ENCODE measurements at places on chromosomes 5 and 9.

DNA sequence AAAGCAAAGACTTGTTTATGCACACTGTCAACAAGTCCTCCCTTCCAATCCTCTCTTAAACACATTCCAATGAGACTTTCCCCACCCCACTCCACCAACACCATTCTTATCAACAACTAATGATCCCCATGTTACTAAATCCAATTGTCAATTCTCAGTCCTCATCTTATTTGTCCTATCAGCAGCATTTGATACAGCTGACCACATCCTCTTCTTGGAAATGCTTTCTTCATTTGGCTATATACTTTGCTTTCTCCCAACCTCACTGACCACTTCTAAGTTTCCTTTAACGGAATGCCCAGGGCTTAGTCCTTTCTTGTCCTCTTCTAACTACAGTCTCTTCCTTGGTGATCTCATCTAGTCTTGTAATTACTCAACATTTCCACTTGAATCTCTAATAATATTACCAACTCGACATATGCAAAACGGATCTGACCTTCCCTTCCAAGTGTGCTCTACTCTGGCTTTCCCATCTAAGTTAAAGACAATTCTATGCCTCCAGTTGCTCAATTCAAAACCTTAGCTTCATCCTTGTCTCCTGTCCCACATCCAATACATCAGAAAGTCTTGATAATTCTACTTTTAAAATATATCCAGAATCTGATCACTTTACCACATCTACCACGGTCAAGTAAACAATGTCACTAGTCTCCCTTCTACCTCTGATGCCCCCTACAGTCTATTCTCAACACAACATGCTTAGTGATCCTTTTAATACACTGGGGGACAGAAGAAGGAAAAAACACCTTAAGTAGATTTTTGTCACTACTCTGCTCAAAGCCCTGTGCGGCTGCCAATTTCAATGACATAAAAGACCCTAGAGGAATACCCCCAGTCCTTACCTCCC is 25.5 kb downstream of the AGTPBP1 start:
- peak; percentile 18 for DNase-seq

- no peak for DNase-seq
Observed at GRCh38 chr5:109660301-109660700, 29.4 kb upstream of the MAN2A1 start.

GRCh38 chr5:54363669-54364068 is 53.3 kb upstream of the ARL15 start:
- no peak for DNase-seq

GRCh38 chr5:72451741-72452505 is 55.3 kb downstream of the ZNF366 start:
- DNase-seq = no peak

DNA sequence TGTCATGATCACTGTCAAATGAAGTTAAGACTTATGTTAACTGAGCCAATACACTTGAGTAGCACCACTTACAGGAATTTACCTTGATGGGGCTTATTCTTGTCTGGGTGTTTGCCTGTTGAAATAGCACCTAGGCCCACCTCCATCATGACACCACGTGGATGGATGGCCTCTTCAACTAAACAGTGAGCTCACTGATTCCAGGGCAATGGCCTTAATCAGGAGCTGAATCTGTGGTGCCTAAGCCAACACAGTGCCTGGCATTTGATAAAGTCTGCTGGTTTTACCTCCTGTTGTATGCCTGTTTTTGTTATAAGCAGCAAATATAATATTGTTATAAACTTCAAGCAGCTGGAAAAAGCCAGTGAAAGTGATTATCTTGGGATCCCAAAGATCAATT is 190.5 kb downstream of the LURAP1L start:
- DNase-seq = no peak

- DNase-seq = no peak
Observed at GRCh38 chr5:120140501-120140900, 323.6 kb upstream of the PRR16 start.

DNA sequence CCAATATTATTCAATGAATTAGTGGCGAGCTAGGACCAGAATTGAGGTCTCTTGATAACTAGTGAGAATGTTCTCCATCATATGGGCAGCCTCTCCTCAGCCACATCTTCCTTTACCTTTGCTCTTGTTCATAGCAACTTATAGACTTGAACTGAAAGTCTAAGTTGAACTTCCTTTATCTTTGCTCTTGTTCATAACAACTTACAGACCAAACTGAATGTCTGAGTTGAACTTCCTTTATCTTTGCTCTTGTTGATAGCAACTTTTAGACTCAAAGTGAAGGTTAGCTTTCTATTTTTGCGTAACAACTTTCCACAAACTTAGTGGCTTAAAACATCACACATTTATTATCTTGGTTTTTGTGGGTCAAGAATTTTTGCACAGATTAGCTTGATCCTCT is 146.4 kb upstream of the C9orf72 start:
- DNase-seq = no peak

GRCh38 chr9:35795695-35796094 is 4.3 kb downstream of the NPR2 start:
- DNase-seq = no peak

GRCh38 chr5:75457691-75458090 is 53.7 kb downstream of the CERT1 start:
- no peak for DNase-seq

GRCh38 chr5:122350496-122350895 is 38.5 kb downstream of the SNCAIP start:
- no peak for DNase-seq

GRCh38 chr9:81673310-81673709 is 16.0 kb downstream of the TLE1 start:
- no peak for DNase-seq

DNA sequence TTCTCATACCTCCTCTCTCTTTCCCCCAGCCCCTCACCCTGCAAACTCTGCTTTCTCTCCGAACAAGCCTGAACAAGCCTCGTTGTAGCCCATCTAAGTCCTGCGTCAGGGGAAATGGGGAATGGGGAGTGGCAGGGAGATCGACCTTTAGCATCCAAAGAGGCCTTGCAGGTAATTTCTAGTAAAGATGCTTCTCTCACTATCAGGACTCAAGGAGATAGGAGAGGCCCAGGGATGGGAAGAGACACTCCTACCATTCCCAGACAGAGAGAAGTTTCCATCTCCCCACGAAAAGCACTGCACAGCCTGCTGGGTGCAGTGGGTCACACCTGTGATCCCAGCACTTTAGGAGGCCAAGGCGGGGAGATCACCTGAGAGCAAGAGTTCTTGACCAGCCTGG is 44.4 kb upstream of the CTNNA1 start:
- DNase-seq = no peak

DNA sequence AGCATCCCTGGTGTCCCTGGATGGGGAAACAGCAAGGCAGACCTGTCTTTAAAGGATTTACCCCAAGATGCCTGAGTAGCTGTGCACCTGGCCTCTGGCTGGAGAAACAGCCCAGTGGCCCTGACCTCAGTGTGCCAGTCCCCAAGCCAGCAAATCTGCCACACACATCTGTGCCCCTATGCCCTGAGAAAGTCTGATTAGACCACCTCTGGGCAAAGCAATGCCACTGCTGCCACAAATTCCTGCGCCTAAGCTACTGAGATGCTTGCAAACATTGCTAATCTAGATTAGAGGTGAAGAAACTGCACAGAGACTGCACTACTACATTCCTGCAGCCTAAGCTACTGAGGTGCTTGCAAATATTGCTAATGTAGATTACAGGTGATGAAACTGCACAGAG is 269.6 kb downstream of the CEMIP2 start:
- no peak for DNase-seq

DNA sequence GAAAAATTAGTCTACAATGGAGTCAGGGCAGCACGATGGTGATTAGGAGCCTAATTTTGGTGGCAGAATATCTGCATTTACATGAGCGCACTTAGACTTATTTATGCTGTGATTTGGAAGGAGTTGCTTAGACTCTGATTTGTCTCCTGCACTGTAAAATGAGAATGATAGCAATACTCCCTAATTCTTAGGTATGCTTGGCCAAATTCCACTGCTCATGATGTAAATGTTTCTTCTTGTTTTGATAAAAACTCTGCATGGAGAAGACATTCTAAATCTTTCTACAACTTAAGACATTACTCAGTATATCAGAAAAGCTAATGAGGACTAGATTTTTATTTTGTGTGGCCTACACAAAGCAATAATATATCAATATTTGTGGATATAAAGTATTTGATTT is 205.4 kb downstream of the CDH18 start:
- DNase-seq = no peak

GRCh38 chr5:165083394-165083793 is 1578.0 kb downstream of the MAT2B start:
- no peak for DNase-seq

DNA sequence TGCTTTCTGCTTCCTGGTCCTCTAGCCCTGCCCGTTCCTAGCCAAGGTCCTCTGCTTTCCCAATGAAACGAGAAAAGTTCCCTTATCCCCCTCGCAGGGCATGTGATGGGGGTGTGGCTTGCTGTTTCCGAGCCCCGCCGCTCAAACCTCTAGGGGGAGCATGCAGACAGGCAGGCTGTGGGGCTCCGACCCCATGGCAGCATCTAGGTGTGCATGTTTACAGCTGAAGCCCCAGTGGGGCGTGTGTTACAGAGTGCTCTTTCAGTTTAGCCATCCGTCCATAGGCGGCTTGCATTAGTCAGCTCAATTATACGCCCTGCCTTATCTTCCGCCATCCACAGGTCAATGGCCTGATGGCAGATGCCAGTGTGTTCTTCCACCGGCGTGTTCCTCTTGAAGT is 48.3 kb upstream of the SPATA31E1 start:
- no peak for DNase-seq

- no peak for DNase-seq
Observed at GRCh38 chr5:28286566-28286965, 1248.2 kb upstream of the CDH9 start.

DNA sequence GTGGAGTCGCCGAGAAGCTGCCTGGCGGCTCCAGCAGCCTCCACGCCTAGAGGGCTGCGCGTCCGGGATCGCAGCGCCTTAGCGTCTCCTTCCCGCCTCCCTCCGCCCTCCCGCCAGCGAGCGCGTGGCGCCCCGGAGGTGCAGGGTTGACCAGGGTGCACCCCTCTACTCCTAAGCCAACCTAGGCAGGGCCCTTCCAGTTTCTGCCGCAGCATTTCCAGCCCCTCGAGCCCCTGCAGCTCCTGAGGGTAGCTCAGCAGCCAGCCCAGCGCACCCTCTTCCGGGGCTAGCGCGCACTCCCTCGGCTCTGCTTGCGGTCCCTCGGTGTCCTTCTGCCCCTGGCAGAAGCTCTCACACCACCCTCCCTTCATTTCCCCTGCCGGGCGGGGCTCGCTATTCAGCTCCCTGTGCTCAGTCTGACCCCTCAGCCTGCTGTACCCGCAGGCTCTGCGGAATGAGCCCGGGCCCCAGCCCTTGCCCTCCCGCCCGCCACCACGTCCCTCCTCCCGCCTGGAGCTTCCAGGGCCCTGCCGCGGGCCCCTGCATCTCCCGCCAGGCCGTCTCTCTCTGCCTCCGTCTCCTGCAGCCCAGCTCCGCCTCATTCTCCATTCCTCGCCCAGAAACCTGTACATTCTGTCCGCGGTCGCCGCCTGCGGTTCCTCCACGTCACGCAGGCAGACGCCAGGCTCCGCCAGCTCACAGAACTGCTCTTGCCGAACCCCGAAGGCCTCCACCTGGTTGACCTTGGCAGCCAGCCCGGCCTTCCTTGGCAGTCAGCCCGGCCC is 61.8 kb downstream of the SPATA31C2 start:
- DNase-seq = peak; percentile 31

DNA sequence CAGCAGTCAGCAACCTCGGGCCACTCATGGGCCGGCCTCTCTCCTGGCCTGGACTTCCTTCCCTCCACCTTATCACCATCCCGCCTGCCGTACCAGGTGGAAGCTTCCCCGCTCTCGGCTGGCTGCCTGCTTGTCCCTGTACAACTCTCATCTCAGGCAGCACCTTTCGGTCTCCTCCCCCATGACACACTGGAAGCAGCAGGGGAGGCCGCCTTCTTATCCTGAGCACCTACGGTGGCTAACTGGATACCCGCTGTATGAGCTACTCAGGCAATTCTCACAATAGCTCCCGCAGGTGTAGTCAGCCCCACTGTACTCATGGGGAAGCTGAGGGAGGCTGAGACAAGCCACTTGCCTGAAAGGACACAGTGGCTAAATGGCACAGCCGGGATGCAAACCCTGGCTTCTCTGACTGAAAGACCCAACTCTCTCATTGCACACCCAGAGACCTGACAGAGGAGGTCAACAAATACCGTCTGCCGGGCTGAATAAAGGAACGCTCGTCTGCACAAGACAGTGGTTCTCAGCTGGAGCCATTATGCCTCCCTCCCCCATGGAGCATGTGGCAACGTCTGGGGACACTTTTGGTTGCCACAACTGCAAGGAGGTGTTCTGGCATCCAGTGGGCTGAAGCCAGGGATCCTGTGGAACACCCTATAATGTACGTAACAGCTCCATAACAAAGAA is 9.6 kb downstream of the STK10 start:
- DNase-seq = no peak

DNA sequence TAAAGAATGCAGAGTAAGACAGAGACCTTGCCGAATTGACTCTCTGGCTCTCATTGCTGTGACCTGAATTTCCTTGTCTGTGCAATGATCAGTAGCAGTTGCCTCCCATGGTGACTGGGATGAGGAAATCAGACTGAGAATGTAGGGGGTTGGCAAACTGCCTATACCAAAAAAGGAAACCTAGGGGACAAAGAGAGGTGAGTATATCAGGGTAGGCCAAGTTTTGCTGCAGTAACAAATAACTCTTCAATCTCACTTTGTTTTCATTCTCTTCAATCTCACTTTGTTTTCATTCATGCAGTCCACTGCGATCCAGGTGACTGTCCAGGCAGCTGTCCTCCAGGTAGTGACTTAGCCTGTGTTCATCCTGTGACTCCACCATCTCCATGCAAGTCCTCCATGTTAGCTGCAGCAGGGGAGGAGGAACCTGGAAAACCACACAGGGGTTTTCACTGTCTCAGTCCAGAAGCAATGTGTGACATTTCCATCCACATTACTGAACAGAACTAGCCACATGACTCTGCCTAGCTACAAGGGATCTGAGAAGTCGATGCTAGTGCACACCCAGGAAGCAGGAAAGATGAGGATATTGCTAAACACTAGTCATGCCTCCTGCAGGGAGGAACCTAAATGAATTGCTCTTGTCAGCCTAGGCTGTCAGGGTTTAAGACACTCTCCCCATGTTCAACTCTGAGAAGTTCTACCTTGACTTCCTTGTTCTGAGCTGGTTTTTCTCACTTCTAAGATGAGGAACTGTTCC is 26.0 kb downstream of the TMEM174 start:
- DNase-seq = no peak

Data from HuH-7 (cell line).